ENCODE measurements at places on chromosomes 1 and 21.

GRCh38 chr1:17158961-17159360 lies 39.7 kb upstream of the PADI2 start:
- no peak for DNase-seq

GRCh38 chr1:235058695-235059094 lies 69.9 kb downstream of the TOMM20 start:
- no peak for DNase-seq

GRCh38 chr1:117928881-117929342 lies 509 bp downstream of the GDAP2 start:
- peak; percentile 2 for DNase-seq

DNA sequence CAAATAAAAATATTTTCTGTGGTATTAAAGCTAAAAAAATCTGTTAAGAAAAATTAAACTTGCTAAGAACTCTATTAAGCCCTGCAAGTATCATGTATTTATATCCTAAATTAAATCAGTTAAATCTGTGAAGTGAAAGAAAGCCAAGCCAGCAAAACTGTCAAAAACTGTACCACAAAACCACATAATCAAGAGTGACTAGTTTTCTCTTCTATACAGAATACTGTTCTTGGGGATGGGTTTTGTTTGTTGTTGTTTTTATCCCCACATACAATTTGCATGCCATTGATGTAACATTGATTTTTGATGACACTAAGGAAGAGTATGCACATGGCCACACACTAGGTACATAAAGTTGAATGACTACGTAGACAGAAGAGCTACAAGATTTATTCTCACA lies 20.4 kb downstream of the DPH5 start:
- no peak for DNase-seq

DNA sequence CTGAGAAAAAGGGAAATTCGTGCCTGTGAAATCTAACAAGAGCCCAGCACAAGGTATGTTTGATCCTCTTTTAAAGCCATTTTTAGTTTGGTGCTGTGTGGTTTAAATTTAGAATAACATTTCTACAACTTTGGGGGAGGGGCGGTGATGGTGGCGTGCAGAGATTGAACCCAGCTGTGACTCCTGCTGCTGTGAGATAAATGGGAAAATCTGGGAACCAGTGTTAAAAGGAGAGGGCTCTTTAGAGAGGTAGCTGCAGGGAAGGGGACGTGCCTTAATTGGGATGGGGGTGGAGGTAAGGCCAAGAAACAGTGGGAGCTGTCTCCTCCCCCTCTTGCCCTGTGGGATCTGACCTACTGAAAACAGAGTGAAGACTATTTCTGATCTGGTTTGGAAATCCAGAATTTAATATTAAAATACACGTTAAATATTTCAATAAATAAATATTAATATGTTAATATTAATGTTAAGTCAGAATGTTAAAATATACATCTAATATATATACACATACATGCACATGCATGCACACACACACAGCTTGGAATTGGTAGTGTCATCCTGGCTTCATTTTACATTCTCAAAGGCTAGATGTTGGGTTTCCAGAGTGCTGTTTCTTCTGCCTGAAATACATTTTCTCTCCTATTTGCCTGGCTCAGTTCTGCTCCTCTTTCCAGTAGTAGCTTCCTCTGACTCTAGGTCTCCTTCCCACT lies 30.1 kb upstream of the DNAJC6 start:
- DNase-seq: no peak

- no peak for DNase-seq
Observed at GRCh38 chr21:46124926-46125845, 27.3 kb downstream of the COL6A2 start.

DNA sequence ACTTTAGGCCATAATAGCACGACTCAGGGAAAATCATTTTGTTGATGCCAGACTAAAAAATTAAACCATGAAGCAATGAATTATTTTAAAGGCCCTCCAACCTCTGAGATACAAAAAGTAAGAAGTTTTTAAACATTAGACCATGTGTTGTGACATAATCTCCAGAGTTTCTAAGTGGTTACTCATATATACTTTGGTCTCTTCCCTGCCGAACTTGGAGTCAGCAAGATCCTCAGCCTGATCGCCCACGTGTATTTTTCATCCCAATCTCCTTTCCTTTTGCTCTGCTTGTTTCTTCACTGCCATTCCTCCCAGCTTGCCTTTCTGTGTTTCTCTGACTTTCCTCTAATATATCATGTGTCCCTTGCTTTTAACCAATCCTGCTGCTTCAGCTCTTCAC lies 3.8 kb downstream of the ARV1 start:
- no peak for DNase-seq

GRCh38 chr1:39107341-39108290 lies 81.5 kb downstream of the NDUFS5 start:
- DNase-seq: no peak

All from NCI-H2081 (cell line).